ENCODE measurements at places on chromosomes 4 and X. TPM values are rescaled to one million over a fixed set of nuclear protein-coding genes. Genes with fewer than 3 reads are reported as not detected.
A peak's percentile ranks its signal among the peaks of the same experiment; 100 is the strongest.

Gene PLAC1
- total RNA-seq: not detected

GRCh38 chrX:47311932-47312774, 58.2 kb upstream of the ZNF157 start:
- peak; percentile 61 for DNase-seq
- peaks cover 4% of the 10 kb centered on the region for H3K4me1 ChIP-seq
- H3K36me3 ChIP-seq: no peaks in the 10 kb centered on the region

DNA sequence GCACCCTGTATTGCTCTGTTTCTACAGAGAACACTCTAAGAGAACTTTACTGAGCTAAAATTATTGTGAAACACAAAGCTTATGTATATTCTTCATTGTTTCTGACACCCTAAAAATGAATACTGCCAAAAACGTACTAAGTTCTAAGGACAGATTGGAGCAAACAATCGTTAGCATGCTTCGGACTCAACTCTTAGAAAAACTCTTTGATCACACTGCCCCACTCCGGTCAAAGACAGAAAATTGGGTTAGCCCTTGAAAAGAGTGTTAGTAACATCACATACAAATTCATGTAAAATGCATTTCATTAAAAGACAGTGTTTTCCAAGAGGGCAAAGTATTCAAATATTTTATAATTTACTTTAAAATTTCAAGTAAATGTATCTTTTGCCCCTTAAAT, 177.4 kb downstream of the DCHS2 start:
- H3K4me1 ChIP-seq: no peaks in the 10 kb centered on the region
- no peak overlapping the region for H3K4me3 ChIP-seq
- no peaks in the 10 kb centered on the region for H3K36me3 ChIP-seq
- no peaks in the 10 kb centered on the region for H3K27me3 ChIP-seq
- DNase-seq: no peak

DNA sequence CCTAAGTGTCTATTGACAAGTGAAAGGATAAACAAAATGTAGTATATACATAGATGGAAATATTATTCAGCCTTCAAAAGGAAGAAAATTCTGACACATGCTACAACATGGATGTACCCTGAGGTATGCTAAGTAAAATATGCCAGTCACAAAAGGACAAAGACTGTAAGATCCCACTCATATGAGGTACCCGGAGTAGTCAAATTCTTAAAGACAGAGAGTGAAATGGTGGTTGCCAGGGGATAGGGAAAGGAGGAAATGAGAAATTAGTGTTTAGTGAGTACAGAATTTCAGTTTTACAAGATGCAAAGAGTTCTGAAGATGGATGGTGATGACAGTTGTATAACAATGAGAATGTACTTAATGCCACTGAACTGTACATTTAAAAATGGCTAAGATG, 102.3 kb upstream of the NAP1L5 start:
- no peak overlapping the region for H3K4me3 ChIP-seq
- no peaks in the 10 kb centered on the region for H3K36me3 ChIP-seq
- no peak overlapping the region for H3K27ac ChIP-seq
- DNase-seq: no peak
- H3K4me1 ChIP-seq: peaks cover 13% of the 10 kb centered on the region

Gene SHOX
- total RNA-seq: not detected

DNA sequence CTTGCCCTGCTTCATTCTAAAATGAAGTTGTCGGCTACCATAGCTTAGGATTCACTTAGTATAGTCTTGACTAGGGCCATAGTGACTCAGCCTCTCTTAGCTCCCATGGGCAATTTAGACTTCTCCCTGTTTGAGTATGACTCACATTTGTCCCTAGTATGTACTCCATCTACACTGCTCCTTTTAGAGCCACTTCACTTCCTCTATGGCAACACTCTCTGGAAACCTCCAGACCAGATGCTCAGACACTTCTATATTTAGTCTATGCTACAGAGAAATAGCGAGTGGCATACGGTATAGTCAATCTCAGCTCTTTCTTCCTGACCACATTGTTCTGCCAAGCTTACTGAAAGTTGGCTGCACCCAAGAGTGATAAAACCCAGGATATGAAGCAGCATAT, 11.2 kb downstream of the MEPE start:
- DNase-seq: no peak
- H3K36me3 ChIP-seq: no peaks in the 10 kb centered on the region
- H3K4me3 ChIP-seq: no peak overlapping the region

DNA sequence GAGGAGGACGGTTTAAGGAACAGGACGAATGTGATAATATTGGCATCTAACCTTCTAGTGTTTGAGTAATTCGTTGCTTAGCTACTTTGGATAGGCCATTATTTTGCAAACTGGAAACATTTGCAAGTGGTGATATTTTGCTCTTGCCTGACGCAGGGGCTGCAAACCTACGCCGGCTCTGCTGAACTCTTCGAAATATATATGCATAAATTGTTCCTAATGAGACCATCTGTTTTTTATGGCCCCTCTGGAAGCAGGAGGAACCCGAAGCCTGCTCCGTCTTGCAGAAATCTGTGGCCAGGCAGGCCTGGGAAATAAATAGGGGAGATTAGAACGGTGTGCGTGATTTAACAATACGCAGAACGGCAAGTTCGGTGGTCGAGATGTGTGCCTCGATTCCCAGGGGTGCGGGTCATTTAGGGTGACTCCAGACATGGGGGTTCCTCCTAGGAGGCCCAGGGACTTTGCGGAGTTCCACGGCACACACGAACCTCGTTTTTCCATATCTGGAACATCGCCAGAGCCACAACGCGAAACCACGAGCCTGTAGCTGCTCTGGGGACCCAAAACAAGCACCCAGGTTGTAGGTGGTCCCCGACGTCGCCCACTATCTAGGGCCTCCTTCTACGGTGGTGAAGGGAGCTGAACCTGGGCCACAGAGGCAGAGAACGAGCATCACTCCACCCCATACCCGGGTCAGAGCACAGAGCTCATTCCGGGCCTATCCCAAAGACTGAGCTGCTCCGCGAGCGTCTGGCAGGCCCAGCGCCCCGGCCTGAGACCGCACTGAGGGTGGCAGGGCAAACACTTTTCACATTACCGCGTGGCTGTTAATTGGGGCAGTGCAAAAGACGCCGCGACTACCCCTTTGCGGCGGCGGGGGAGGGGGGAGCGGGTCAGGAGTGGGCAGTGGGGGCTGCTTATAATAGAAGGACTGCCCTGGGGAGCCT, 89.7 kb downstream of the BCOR start:
- H3K36me3 ChIP-seq: no peaks in the 10 kb centered on the region
- H3K27ac ChIP-seq: no peak overlapping the region
- no peak for DNase-seq
- no peaks in the 10 kb centered on the region for H3K27me3 ChIP-seq

- H3K4me1 ChIP-seq: no peaks in the 10 kb centered on the region
- DNase-seq: no peak
- H3K4me3 ChIP-seq: no peak overlapping the region
- no peaks in the 10 kb centered on the region for H3K36me3 ChIP-seq
These were observed 2.8 kb downstream of the GPR101 start for GRCh38 chrX:137031039-137031438.

DNA sequence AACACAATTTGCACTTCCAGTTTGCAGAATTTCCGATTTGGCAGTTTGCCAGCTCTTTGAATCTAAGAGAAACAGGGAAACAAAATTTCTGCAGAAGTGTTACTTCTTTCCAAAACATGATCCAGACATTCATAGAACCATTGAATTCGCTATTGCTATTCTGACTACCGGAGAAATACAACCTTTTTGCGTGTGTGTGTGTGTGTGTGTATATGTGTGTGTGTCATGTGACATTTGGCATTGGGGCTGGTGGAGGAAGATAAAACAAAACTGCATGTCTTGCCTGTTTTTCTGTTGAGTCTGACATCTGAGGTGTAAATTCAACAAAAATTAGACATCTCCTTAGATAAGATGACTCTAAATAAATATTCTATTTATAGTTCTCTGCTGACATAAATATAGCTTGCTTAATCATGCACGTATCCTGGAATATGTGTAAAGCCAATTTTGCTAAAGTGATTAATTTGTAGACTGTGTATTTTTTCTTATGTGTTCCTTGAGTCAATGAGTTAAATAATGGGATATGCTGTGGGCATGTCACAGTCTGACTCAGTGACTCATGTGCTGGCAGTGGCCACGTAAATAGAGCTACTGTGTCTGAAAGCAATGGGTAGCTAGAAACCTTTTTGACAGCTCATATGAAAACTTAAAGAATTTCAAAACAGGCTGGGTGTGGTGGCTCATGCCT, 98.9 kb downstream of the HPGD start:
- no peaks in the 10 kb centered on the region for H3K27me3 ChIP-seq
- no peaks in the 10 kb centered on the region for H3K4me1 ChIP-seq
- H3K4me3 ChIP-seq: no peak overlapping the region
- no peak overlapping the region for H3K27ac ChIP-seq

Gene MAGEB17
- total RNA-seq: not detected

- no peaks in the 10 kb centered on the region for H3K36me3 ChIP-seq
- DNase-seq: no peak
- H3K27me3 ChIP-seq: no peaks in the 10 kb centered on the region
- H3K4me3 ChIP-seq: no peak overlapping the region
- no peak overlapping the region for H3K27ac ChIP-seq
- no peaks in the 10 kb centered on the region for H3K4me1 ChIP-seq
These were observed 93.4 kb downstream of the RS1 start for GRCh38 chrX:18578546-18578945.

DNA sequence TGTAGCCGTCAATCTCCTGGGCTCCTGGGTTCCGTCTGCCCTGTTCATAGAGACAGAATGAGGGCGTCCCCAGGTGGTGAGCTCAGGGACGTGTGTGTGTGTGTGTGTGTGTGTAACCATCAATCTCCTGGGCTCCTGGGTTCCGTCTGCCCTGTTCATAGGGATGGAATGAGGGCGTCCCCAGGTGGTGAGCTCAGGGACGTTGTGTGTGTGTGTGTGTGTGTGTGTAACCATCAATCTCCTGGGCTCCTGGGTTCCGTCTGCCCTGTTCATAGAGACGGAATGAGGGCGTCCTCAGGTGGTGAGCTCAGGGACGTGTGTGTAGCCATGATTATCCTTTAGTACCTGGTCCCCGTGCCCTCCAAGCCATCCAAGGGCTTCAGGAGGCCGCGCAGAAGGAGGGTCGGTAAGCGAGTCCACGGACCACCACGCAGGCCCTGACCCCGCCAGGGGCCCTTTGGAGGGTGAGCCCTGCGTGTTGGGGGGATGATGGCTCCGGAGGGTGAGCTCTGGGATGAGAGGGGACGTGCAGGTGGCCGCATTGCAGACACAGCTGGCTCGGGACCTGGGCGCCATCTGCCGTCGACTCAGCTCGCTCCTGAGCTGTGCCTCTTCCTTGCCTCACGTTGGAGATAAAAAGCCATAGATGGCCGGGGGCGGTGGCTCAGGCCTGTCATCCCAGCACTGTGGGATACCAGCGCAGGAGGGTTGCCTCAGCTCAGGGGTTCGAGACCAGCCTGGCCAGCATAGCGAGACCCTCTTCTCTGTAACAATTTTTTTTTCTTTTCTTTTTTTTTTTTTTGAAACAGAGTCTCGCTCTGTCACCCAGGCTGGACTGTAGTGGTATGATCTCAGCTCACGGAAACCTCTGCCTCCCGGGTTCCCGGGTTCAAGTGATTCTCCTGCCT, 5.4 kb upstream of the GTPBP6 start:
- H3K36me3 ChIP-seq: no peaks in the 10 kb centered on the region
- no peak overlapping the region for H3K4me3 ChIP-seq
- H3K27me3 ChIP-seq: no peaks in the 10 kb centered on the region

All from thyroid gland (tissue), 4 donors.